ENCODE measurements at places on chromosomes 7 and 10.
A peak's percentile ranks its signal among the peaks of the same experiment; 100 is the strongest.

DNA sequence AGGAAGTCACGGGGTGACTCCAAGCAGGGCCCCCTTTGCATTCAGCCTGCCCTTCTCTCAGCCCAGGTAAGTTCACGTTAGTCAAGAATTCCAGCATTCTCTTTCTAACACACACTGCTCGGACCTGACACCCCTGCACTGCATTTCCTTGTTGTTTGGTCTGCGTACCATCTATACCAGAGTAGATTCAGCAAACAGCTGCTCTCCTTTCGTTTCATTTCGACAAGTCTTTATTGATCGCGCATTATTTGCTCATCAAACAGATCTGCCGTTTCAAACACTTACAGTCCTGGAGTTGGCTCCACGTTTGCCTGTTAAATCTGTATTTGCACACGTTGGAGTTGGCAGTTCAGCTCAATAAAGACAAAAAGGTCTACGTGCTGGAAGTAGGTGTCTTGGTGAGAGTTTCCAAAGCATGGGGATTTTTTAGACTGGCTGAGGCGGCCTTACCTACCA lies 495.1 kb downstream of the RPS24 start:
- no peak for DNase-seq

- DNase-seq = no peak
These were observed 918 bp downstream of the DBNL start for GRCh38 chr7:44045226-44046014.

- no peak for DNase-seq
These were observed 246.1 kb downstream of the AUTS2 start for GRCh38 chr7:69844264-69844868.

GRCh38 chr10:104255311-104255981 lies 754 bp downstream of the GSTO1 start:
- DNase-seq = no peak

- no peak for DNase-seq
These were observed 274.3 kb upstream of the MKI67 start for GRCh38 chr10:128400564-128400963.

DNA sequence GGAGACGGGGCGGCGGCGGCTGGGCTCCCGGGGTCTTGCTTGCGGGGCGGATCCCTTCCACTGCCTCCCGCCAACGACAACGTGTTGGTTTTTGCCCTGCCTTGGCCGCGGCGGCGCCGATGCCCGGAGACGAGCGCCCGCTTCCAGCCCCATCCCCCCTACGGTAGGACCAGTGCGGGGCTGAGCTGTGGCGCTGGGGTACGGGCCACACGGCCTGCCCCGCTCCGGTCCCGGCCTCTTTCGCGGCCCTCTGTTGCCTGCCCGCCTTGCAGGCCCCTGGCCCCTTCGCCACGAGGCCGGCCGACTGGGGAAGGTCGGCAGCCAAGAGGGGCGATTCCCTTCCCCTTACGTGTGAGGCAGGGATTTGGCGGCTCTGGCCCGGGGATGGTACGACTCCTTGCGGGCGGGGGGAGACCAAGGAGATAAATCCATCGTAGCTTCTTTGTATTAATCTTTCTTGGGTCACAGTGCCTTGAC lies 488 bp downstream of the EIF4H start:
- peak; percentile 21 for DNase-seq

- peak; percentile 80 for DNase-seq
These were observed 112.7 kb downstream of the SLIT1 start for GRCh38 chr10:97072851-97073665.

DNA sequence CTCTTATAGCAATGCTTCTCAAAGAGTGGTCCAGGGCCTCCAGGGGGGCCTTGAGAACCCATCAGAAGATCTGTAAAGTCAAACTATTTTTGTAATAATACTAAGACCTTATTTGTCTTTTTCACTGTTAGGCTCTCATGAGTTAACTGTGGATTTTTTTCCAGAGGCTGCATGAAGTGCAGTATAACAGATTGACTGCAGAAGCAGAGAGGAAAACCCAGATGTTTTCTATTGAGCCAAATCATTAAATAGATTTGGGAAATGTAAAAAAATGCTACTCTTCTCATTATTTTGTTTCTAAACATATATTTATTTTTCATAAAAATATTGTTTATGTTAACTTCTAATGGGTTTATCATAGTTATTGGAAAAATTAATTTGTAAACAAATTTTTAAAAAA lies 589.0 kb upstream of the LRRTM3 start:
- DNase-seq = no peak

- no peak for DNase-seq
These were observed 133.7 kb downstream of the LHPP start for GRCh38 chr10:124595143-124595883.

- no peak for DNase-seq
These were observed 8.7 kb downstream of the TTYH3 start for GRCh38 chr7:2640482-2640830.
